Stimulated activated CD8-positive, alpha-beta memory T cell treated with anti-CD3 and anti-CD28 coated beads, Interleukin-2, amount 100 ng/mL, for 1 hour (primary cell): ENCODE measurements at places on chromosomes 5 and 9.

GRCh38 chr9:124776618-124776953 is 347 bp upstream of the OLFML2A start:
- no peak for DNase-seq

DNA sequence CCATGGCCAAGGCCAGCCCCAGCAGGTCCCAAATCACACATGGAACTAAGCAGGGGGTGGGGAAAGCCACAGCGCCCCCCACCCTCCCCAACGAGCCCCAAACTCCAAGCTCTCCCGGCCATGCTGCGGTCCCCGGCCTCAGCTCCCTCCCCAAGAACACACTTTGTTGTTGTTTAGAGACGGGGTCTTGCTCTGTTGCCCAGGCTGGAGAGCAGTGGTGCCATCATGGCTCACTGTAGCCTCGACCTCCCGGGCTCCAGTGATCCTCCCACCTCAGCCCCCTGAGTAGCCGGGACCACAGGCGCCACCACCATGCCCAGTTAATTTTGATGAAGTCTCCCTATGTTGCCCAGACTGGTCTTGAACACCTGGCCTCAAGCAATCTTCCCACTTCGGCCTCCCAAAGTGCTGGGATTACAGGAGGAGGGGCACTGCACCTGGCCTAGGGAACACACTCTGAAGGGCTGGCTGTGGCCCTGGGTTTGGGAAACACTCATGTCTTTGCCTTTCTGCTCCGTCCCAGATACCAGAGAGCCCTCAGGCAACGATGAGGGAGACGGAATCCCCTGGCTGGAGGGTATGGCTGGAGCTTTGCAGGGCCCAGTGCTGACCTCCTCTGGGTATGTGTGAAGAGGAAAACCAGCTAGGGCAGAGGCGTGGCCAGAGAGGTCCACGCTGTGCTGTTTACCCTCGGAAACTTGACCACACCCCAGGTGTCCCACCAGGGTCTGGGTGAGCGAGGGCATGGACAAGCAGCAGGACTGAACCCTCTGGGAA is 53.2 kb upstream of the UBAC1 start:
- no peak for DNase-seq

GRCh38 chr5:179679014-179679674 is 1.7 kb downstream of the CBY3 start:
- peak; percentile 51 for DNase-seq

- DNase-seq: no peak
Measured at GRCh38 chr5:126591549-126591948, 3.5 kb downstream of the ALDH7A1 start.

DNA sequence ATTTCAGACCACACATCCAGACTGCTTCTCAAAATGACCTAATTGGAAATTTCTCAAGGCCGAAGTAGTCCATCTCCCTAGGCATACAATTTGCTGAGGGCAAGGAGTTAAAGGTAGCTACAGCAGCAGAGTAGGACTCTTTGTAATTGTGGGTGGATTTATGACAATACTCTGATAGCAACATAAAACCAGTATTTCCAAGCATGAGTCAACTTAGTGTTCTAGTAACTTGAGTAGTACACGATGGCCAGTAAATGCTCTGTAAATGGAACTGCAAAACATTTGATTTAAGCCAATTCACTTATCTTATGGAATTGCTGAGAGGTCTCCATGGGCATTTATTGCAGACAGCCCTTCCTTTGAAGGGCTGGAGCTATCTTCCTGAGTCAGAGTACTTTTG is 352.2 kb downstream of the PLK2 start:
- no peak for DNase-seq

DNA sequence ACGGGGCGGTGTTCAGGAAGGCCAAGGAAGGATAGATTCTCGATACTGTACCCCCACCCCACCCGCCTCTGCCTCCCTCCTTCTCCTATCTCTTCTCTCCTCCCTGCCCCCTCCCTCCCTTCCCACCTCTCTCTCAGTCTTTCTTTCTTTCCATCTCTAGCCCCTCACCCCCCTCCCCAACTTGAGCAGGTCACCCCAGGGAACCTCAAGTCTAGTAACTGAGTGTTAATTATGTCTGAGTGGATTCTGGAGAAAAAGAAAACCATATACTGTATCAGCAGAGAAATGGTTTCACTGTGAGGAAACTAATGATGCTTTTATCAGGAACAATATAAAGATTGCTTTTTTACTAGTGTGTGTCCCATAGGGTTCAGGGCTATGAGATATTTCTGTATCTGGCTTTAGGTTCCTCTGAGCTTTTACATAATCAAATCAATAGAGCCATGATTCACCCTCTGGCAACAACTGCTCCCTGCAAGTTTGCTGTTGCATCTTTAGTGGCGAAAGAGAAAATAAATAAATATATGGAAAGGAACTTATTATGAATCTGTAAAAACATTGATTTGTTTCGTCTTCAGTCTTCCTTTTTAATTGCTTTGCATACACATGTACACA is 639.7 kb downstream of the CCDC171 start:
- DNase-seq: no peak

DNA sequence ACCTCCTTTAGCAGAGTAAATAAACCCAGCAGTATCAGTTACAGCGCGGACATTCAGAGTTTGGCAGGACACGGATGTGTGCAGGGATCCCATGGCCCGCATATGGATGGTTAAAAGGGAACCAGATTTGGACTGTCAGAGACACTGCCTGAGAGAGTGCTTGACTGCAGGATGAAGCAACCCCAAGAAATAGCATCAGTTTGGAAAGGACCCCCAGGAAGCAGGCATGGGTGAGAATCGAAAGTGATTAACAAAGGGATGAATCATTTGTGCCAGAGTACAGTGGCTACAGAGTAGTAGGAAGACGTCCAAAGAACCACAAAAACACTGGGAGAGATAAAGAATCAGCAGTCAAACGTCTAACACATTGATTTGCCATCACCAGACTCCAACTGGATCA is 5.5 kb downstream of the C7 start:
- no peak for DNase-seq

- no peak for DNase-seq
Measured at GRCh38 chr5:61318376-61318775, 13.7 kb upstream of the ZSWIM6 start.

DNA sequence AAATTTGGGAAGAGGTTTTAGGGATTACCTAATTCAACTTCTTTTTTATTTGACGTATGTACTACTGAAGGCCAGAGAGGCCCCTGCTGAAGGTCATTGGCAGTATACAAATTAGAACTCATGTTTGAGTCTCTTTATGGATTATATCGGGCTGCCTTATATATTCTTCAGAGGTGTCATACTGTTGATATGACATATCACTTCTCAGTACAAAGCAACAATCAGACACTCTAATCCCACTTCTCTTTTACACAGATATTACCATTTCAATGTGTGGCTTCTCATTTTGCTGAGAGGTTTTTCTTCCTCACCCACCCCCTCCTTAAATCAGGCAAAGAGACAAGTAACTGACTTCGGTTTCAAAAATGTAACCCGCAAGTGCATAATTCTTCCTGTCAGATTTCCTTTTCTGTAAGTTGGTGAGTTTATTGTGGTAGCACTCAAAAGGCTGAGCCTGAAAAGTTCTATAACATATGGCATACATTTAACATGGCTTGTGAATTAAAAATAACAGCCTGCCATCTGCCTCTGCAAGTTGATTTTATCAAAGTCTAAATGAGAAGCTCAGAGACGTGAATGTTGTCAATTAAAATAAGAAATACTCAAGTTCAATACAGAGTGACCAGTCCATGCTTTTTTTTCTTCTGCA is 163.6 kb upstream of the RORB start:
- no peak for DNase-seq

DNA sequence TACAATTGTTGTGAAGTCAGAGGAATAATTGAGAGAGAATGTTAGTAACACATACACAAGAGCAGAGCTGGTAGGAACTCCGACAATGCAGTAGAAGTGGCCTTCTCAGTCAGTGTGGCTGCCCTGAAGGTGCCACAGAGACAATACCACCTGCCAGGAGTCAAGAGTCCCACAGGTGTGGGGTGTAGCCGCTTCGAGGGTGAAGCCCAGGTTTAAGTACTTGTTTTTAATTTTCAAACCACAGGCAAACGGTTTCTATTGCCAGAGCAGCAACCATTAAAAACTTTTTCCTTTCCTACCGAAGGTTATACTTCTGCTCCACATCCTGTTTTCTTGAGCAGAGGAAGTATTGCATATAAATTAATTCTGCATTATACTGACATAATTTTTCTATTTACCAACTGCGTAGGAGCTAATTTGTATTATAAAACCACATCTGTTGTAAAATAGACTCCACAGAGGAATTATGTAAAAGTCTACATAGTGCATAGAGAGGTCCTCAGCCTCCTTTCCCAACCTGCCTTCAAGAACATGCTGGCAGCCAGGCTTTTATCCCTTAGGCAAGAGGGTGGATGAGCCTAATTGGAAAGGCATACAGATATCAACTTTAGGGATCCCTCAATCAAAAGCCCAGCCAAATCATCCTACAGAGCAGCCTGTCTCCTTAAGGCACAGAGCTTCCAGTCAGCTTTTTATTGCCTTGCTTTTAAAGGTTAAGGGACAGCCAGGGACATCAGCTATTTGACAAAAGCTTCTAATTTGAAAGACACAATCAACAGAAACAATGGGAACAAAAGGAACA is 12.9 kb upstream of the ACTBL2 start:
- DNase-seq: no peak

DNA sequence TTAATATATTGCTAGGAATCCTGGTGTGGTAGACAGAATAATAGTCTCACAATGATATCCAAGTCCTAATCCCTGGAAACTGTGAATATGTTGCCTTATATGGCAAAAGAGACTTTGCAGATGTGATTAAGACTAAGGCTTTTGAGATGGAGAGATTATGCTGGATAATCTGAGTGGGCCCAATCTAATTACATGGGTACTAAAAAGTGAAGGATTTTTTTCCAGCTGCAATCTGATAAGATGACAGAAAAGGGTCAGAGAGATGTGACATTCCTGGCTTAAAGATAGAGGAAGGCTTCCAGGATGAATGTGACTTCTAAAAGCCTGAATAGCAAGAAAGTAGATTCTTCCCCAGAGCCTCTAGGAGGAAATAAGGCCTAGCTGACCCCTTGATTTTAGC is 80.7 kb upstream of the MPDZ start:
- no peak for DNase-seq
